ENCODE measurements at places on chromosomes 6 and 20.

DNA sequence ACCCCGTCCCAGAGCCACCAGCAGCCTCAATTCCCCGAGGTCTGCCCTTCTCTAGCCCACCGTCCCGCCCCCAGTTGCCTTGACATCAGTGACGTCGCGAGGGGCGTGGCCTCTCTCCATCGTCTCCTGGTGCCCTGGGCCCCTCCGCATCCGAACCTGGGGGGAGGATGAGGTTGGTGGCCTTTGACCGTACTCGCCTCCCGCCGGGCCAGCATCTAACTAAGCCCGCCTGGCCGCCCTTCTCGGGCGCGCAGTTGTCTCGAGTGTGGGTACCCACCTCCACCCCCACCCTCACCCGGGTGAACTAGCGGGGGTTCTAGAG lies 5.5 kb upstream of the ARMC12 start:
- DNase-seq: no peak

DNA sequence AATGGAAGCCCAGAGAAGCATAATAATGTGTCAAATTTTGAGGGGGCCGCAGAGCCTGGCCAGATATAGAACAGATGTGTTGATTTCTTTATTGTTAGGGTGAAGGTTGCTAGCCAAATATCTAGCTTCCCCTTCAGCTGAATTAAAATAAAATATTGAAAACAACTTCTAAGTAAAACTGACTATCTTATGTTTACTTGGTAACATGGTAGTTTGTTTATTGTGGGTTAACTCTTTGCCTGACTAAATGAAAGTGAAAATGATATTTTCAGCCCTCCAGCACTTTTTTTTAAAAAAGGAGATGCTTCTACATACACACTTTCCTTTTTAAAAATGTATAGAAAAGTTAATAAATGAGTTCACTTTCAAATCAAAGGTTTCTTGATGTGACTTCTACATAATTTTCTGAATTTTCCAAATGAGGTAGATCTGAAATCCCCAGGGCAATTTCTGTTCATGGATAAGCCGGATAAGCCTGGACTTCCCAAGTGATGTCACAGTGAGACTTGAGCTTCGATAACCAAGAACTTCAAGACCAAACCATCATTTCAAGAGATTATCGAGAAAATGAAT lies 172.1 kb upstream of the OLIG3 start:
- no peak for DNase-seq

- no peak for DNase-seq
Observed at GRCh38 chr20:43448748-43449535, 8.8 kb upstream of the SRSF6 start.

DNA sequence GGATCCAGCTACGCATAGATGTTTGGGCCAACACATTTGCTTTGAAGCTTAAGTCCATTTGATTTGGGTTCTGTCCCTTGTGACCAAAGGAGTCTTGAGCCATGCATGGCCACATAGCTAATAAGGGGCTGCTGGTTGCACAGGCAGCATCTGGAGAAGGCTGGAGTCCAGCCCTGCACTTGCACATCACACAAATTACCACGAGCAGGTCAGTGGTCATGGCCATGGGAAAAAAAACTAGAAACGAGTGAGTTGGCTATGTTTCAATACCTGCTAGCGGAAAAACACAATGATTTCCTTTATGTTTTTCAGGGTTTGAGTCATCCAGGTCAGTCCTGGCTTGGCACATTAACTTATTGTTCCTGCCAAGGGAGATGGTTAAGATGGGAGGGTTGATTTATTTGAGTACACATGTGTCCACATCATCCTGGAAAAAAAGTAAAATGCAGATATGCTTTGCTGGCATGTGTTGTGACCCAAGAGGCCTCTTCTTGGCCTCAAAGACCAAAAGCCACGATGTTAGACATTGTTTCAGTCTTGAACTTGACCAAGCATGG lies 5.6 kb upstream of the STX16 start:
- DNase-seq: no peak
